ENCODE measurements at places on chromosomes 1 and 21. TPM values are rescaled to one million over a fixed set of nuclear protein-coding genes. Genes with fewer than 3 reads are reported as not detected.

MFSD2A gene
- total RNA-seq = 4.6 TPM

KRTAP21-2 gene
- not detected for total RNA-seq

C1orf56 gene
- 6.9 TPM for total RNA-seq

C1orf185 gene
- total RNA-seq = not detected

PKN2 gene
- total RNA-seq = 20.0 TPM

FAM177B gene
- total RNA-seq = not detected

CRYBG2 gene
- 1.7 TPM for total RNA-seq

ZSWIM5 gene
- 0.52 TPM for total RNA-seq

MEGF6 gene
- 10.3 TPM for total RNA-seq

CENPF gene
- total RNA-seq = 79.8 TPM

SLAMF7 gene
- 4.0 TPM for total RNA-seq

CRP gene
- total RNA-seq = not detected

SPRR1A gene
- total RNA-seq = not detected

CCDC24 gene
- 6.7 TPM for total RNA-seq

LIN28A gene
- total RNA-seq = not detected

MACF1 gene
- 56.9 TPM for total RNA-seq

LCE1F gene
- not detected for total RNA-seq

LMOD1 gene
- total RNA-seq = not detected

OR14K1 gene
- total RNA-seq = not detected

RAB42 gene
- total RNA-seq = 2.1 TPM

KRTAP19-1 gene
- not detected for total RNA-seq

POTED gene
- total RNA-seq = not detected

HSD3B2 gene
- not detected for total RNA-seq

NBPF6 gene
- total RNA-seq = not detected

CDA gene
- total RNA-seq = 41.1 TPM

OR2L3 gene
- total RNA-seq = not detected

ATP6V1G3 gene
- not detected for total RNA-seq

IFNAR1 gene
- total RNA-seq = 18.5 TPM
